Activated T-cell treated with anti-CD3 and anti-CD28 coated beads, Interleukin-2, amount 50 U/mL, for 72 hours (primary cell): ENCODE measurements at places on chromosomes 12 and 14. TPM values are rescaled to one million over a fixed set of nuclear protein-coding genes. Genes with fewer than 3 reads are reported as not detected.

Gene CPNE6
- total RNA-seq, result 0.12 TPM

Gene BORCS5
- total RNA-seq, result 44.9 TPM

Gene ERH
- 231 TPM for total RNA-seq

Gene FAR2
- 2.5 TPM for total RNA-seq

Gene AMN
- total RNA-seq, result 3.2 TPM

Gene GMFB
- total RNA-seq, result 29.9 TPM

Gene FGFR1OP2
- 41.0 TPM for total RNA-seq

GRCh38 chr12:130825771-130826150 is 13.3 kb downstream of the STX2 start:
- DNase-seq, result no peak

DNA sequence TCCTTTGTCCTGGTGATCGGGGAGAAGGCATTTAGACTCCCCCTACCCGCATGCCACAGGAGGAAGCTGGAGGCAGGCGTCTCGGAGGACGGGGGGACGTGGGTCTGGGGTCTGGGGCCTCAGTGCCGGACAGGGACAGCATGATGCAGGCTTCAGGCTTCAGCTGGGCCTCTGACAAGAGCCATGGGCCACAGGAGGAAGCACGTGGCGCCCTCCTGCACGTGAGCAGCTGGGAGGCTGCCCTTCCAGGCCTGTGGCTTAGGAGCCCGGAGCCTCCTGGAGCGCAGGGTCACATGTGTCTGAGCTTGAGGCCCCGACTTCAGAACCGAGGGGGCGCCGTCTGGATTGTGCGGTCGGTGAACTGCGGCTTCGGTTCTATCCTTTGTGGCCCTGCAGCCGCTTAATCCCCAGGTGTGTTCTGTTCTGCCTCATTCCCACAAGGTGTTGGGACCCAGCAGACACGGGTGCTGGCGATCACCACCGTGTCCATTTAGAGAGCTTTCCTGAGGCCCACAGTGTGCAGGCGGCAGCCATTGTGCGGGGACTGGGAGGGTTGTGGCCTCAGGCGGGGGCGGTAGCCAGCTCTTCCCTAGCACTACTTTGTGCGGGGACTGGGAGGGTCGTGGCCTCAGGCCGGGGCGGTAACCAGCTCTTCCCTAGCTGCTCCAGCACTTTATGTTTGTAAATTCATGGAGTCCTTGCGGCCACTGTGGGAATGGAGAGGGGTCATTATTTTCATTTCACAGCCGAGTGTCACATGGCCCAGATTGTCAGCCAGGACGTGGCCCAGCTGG is 150.2 kb downstream of the ADGRD1 start:
- no peak for DNase-seq

DNA sequence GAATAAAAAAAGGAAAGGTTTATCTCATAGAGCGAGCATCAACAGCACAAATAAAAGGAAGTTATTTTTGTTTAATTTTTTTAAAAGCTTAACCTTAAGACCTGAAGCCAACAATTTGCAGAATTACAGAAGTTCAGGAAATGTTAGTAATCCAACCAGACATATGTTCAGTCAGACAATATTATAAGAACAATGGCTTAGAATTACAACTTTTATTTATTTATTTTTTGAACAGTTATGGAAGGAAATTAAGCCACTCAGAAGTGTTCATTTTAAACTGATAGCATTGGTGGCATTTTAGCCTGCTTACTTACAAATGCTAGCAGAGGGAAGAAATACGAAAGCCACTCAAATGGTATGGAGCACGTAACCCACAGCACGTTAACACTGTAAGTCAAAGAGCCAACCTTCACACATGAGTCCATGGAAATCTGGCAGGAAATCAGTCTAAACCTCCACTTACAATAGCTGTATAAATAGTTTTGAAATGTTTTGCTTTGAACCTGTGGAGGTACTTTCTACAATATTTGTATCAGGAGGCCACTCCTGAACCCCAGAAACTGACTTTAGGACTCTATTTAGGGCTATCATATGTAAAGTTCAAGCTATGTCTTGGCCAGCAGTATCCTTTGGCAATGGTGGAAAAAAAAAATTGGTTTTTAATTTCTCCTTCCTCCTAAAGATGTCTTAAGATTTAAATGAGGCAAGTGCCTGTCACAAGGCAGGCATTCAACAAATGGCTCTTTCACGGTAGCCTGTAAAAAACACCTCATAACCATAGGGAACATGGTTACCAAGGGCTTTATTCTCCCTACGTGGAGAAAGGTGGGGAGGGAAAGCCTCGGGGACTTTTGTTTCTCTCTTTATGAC is 102.3 kb downstream of the ITPR2 start:
- no peak for DNase-seq

- no peak for DNase-seq
These were observed 43.2 kb downstream of the CALM1 start for GRCh38 chr14:90440021-90440451.

DNA sequence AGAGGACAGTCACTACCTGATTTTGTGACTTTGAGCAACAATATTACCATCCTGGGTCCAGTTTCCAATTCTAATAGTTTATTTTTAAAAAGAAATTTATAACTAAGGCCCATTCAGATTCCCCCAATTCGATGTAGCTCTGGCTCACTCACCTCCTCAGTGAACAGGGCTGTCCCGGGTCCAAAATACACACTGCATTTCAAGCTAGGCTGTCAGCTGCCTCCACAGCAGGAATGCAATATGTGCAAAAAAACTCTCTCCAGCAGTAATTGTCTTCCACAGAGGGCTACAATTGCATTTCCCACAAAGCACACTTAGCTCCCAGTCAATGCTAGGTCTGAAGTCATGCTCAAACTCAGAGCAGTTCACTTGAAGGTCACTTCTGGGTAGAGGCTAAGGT is 39.3 kb upstream of the ZNF641 start:
- DNase-seq, result no peak

GRCh38 chr14:44979740-44980356 is 17.9 kb downstream of the TOGARAM1 start:
- DNase-seq, result no peak

- DNase-seq, result no peak
These were observed 88.6 kb downstream of the VCPKMT start for GRCh38 chr14:50027816-50028215.

- no peak for DNase-seq
These were observed 4.1 kb downstream of the SMIM41 start for GRCh38 chr12:52083638-52083996.

DNA sequence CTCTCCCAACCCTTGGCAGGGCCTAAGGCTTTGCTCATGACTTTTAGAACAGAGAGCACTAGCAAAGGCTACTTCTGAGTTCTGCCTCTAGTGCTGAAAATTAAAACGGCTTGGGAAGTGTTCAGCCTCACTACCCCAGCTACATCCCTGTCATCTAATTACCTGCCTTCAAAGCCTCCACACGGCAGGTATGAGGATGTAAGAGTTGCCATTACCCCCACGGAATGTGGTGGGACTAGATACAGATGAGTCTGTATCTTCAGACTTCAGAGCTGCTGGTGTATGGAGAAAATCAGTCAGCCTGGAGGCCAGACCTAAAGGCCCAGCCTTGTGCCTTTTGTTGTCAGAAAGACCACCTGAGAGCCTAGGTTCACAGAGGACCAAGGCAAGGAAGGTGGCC is 214.6 kb upstream of the NOS1 start:
- no peak for DNase-seq

DNA sequence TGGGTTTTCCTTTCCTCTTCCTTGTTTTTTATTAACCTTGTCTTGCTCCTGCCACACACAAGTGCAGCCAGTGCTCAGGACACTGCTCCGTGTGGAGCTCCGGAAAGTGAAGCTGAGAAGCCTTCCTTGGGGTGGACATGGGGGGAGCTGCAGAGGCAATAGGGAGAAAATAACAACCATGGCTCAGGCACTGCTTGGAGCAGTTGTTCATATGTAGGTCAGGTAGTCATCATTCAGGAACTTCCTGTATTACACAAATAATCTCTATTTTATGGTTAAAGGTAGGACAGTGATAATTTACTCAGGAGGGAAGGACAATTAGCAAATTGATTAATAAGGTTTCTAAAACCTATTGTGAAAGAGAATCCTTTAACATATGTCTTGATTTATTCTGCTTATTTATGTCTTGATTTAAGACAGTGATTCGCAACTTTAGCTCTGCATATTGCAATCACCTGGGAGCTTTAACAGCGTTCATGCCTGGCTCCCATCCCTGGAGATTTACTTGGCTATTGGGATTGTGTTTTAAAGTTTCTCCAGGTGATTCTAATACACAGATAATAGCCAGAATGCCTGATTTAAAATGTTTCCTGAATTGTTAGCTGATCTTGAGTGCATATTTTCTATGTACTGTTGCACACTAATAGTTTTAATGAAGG is 92.1 kb downstream of the ETV6 start:
- DNase-seq, result no peak

GRCh38 chr12:84355561-84355960 is 557.0 kb downstream of the SLC6A15 start:
- no peak for DNase-seq

- no peak for DNase-seq
These were observed 194.0 kb downstream of the SSPN start for GRCh38 chr12:26389343-26389742.

DNA sequence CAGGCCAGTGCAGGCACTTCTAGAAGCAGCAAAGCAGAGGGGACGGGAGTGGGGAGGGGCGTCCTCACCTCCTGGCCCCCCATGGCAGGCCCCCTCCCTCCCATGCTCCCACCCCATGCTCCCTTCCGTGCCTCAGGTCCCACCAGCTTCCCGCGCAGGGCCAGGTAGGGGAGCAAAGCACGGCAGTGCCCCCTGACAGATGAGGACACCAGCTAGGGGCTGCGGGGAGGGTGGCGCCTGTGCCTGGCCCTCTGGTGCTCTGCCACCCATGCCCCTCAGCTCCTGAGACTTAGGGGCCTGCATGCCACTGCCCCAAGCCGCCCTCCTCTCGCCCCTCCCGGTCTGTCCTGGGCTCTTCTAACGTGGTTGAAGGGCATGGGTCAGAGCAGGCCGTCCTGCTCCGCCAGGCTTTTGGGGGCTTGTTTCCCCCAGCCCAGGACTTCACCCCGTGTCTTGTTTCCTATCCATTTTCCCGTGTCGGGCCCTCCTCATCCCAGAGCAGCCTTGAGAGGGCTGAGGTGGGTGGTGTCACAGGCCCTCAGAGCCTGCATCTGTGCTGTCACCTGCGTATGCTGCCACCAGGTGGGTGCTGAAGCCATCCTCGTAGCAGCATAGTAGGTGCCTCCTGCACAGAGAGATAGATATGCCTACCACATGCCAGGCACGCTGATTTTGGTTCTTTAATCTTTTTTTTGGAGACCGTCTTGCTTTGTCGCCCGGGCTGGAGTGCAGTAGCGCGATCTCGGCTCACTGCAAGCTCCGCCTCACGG is 10.2 kb downstream of the TRMT61A start:
- no peak for DNase-seq

GRCh38 chr12:5661811-5662210 is 229.9 kb downstream of the NTF3 start:
- no peak for DNase-seq

- DNase-seq, result no peak
These were observed 12.2 kb downstream of the RAPGEF3 start for GRCh38 chr12:47746523-47746922.

- DNase-seq, result no peak
These were observed 45.8 kb downstream of the DRAM1 start for GRCh38 chr12:101923045-101923718.

DNA sequence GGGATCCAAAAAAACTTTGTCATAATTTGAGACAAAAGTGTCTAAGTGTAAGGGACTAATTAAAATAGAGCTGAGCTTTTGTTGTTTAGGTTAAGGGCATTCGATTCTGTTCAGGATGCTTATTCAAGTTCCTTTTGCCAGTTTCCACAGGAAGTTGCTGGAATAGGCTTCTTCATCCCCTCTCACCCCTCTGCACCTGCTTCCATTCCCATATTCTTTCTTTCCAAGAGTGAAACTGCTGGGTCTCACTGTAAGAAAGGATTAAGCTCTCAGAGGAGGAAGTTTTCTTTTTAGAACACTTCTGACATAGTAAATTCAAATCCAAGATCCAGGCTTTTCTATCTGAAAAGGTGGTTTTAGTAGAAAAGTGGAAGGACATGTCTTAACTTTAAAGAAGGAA is 61.4 kb downstream of the POLR3B start:
- no peak for DNase-seq

DNA sequence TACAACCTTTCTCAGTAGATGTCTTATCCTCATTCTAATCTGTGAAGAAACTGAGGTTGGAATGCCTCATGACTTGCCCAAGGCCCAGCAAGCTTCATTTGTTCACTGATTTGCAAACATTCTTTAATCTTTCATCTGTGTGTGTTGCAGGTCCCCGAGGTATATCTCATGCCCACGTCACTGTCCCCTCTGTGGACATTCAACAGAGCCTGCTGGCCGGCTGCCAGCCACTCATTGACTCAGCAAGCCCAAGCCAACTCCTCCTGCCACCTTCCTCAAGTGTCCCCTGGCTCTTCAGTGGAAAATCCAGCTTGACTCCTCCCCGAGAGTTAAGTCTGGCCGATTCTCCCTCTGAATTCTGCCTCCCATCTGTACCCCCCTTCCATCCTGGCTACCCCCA is 1.9 kb upstream of the DCAF4 start:
- no peak for DNase-seq

GRCh38 chr12:57145460-57146059 is 1.9 kb downstream of the LRP1-AS start:
- no peak for DNase-seq

DNA sequence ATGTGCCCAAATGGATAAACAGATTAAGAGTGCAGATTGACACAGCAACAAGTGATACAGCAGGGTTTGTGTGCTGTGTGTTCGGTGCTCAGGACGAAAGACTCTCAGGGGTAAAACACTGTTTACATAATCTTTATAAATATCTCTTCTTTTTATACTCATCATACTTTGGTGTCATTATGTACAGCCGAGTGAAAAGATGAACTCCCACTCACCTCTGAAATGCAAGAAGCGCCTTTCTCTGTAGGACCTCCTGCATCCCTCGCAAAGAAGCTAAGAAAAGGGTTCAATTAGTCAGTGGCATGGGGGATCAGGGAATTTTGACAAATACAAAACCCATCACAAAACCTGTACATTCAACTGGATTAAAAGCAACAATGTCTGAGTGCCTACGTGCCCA is 163.6 kb downstream of the TTC7B start:
- no peak for DNase-seq

DNA sequence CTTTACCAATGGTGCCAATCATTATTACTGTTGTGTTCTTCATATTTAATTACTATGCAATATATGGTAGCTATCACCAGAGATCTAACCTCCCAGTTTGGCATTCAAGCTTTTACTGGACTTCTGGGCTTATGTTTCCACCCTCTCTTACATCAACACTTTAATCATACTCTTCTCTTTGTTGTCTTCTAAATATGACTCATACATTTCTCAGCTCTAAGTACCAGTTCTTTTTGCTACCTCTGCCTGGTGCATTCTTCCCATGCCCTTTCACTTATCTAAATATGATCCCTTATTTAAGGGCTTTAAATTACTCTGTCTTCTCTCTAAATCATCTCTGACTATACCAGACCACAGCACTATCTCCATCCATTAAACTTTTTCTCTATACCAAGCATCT is 246.1 kb upstream of the CCDC196 start:
- DNase-seq, result no peak

- peak; percentile 64 for DNase-seq
These were observed 41.9 kb downstream of the STX2 start for GRCh38 chr12:130796985-130797686.

GRCh38 chr14:74611650-74612349 is at the start of gene LTBP2:
TSS of gene LTBP2 (minus strand) at chr14:74612237. CDS start at chr14:74611944, 293 bp downstream.
- peak; percentile 33 for DNase-seq
